ENCODE measurements at places on chromosomes 16 and 17.

- peak; percentile 58 for DNase-seq
Measured at GRCh38 chr17:73803964-73804435, 159.8 kb upstream of the SDK2 start.

- no peak for DNase-seq
Measured at GRCh38 chr17:48586355-48587258, 3.4 kb downstream of the HOXB3 start.

- DNase-seq = no peak
Measured at GRCh38 chr16:85387171-85387507, 226.0 kb upstream of the GSE1 start.

GRCh38 chr17:68707031-68707430, 105.9 kb upstream of the FAM20A start:
- DNase-seq = no peak

DNA sequence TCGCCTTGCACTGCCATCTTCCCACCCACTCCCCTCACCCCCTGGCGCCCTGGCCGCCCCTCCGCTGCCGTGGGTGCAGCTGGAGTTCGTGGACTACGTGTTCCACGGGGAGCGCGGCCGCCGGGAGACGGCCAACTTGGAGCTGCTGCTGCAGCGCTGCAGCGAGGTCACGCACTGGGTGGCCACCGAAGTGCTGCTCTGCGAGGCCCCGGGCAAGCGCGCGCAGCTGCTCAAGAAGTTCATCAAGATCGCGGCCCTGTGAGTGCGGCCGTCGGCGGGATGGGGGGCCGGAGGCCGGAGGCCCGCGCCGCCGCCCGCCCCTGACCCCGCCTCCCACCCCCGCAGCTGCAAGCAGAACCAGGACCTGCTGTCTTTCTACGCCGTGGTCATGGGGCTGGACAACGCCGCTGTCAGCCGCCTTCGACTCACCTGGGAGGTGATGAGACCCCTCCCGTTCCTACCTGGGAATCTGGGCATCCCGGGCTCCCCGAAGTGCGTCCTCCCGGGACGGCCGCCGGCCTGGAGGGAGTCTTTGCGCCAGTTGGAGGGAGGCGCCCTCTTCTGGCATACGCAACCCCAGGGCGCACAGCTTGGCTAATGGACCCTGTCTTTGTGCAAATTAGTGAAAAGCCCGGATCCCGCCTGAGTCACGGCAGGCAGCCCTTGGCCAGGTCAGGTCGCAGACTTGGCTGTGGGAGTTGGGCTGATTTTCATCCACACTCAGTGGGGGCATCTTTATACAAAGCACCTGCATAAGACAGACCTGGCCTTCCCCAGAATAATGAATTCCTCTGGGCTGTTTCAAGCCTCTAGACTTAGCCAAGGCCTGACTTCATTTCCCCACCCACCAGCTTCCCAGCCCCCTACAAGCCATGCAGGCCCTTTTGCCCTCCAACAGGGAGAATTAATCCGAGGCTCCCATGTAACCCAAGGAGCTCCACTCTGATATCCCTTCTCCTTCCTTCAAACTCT, 14.3 kb downstream of the RAPGEFL1 start:
- peak; percentile 41 for DNase-seq

GRCh38 chr16:31129568-31130335, 5.8 kb downstream of the PRSS8 start:
- DNase-seq = no peak

DNA sequence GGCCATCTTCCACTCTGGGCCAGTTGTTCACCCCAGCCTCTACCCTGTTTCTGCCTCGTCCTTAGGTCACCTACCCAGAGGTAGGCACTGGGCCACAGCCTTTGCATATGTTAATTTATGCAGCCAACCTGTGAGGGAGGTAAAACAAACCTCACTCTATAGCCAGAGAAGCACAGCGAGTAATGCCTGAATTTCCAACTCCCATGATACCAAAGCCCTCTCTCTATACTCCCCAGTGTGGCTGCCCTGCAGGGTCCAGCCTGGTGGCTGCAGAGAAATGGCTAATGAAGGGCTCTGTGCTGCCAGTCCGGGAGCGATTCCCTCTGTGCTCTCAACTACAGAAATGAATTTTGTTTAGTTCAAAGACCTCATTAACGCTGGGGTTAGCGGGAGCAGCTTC, 397.0 kb upstream of the CCL2 start:
- DNase-seq = no peak

All from NCI-H2107 (cell line).